Stimulated activated CD4-positive, alpha-beta T cell treated with anti-CD3 and anti-CD28 coated beads, TNF-alpha, amount 100 ng/mL, for 48 hours (primary cell): ENCODE measurements at places on chromosomes 12 and 14.

- no peak for DNase-seq
Measured at GRCh38 chr12:105292705-105293104, 37.8 kb upstream of the C12orf75 start.

- DNase-seq: no peak
Measured at GRCh38 chr14:101467181-101467926, 93.9 kb upstream of the DIO3 start.

DNA sequence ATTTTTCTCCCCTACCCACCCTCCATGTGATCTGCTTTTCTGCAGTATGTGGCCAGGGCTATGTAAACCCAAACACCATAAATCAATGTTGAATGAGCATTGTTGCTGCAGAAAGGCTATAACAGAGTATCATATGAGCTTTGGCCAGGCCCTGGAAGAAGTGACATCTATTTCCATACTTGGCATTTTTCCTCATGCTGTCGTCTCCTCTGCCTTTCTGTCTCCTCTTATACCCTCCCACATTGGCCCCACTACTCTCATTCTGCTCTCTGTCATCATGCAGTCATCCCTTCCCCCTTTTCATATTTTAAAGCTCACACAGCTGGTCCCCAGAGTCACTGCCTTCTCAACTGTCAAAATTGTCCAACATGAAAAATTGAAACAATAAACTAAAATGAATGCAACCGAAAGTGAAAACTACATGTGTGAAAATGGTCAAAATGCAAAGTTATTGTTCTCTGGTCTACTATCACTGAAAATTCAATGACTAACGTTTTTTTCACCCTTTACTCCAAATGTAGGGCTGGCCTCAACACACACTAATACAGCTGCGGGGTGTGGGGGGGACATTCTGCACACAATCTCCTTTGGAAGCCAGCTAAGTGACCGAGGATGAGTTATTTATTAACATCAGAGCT lies 290.7 kb upstream of the TMPO start:
- no peak for DNase-seq

DNA sequence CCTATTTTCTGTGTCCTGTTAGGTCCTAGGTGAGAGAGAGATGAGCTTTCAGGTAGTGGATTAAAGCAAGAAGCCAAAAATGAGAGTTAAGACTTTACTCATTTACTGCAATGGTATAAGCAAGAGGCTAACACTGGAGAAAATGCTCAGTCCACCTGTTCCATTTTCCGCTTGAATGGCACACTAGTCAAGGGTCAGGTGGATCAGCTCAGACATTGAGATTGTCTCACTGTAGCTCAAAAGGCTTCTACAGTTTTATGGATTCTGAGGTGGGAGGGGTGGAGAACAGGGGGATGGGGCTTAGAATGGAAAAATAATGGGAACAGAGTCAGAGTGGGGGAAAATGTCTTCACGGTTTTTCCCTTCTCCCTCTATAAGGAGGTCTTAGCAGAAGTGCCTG lies 57.3 kb upstream of the MUCL1 start:
- no peak for DNase-seq

GRCh38 chr12:52558781-52559445 lies 6.0 kb upstream of the KRT71 start:
- DNase-seq: no peak

- no peak for DNase-seq
Measured at GRCh38 chr14:58193542-58193941, 6.4 kb upstream of the ACTR10 start.

DNA sequence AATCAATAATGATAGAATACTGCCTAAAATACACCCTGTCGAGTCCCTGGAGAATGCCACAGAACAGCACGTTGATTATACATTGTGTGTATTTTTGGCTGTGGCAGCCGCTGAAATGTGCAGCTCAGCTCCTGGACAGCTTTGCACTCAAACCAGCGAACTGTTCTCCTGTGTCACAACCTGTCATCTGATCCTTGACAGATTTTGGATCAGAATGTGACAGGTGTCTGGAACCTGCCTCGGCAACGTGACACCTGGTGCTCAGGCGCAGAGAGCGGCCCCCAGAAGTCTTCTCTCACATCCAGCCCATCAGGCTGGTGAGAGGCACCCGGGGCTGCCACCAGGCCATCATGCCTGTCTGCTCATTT lies 19.3 kb downstream of the MVK start:
- no peak for DNase-seq

DNA sequence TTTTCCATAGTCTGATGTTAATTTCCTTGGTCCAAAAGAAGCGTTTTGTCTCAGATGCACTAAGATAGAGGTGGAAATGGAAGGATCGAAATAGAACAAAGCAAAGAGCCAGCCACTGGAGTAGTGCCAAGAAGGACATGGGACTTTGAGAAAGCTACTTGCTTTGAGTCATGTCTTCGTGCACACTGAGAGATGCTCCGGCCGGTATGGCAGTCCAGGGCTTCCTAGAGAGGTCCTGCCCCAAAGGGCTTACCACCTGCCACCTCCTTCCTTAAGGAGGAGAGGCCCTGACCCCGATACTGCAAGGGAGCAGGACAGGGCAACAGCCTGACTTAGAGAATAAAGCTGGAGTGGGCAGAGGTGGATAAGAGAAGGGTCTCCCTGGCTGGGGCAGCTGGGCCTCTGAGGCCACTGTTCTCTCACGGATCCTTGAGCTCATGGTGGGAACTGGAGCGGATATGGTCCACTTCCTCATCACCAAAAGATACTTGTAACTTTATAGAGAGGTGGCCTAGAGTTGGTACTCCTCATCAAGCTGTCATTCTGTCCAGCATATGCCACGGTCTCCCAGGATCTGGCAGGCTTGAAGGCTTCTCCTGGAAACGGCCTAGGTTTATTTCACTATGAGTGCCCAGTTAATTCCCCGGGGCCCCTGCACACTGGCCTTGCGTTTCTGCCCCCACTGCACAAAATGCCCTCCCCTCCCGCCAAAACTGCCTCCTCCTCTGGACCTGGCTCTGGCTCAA lies 57.4 kb downstream of the FOXN3 start:
- no peak for DNase-seq

DNA sequence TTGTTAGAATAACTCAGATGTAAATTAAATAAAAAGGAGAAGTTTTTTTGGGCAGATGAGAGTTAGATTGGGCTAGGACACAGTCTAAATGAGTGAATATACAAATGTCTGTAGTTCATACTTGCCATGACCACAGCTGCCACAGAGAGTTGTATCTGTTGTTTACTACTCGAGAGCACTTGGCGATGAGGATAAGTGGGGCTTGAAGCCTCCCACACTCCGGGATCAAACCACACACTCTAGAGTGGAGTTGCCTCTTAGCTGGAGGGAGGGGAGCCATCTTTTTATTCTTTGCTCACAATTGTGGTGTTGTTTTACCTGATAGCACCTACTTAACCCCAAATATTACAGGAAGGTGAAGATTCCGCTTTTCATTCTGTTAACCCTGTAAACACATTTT lies 27.5 kb downstream of the BEST3 start:
- no peak for DNase-seq

- DNase-seq: no peak
Measured at GRCh38 chr14:82126006-82126405, 592.4 kb upstream of the SEL1L start.

- no peak for DNase-seq
Measured at GRCh38 chr12:97754306-97754705, 291.7 kb downstream of the RMST start.

DNA sequence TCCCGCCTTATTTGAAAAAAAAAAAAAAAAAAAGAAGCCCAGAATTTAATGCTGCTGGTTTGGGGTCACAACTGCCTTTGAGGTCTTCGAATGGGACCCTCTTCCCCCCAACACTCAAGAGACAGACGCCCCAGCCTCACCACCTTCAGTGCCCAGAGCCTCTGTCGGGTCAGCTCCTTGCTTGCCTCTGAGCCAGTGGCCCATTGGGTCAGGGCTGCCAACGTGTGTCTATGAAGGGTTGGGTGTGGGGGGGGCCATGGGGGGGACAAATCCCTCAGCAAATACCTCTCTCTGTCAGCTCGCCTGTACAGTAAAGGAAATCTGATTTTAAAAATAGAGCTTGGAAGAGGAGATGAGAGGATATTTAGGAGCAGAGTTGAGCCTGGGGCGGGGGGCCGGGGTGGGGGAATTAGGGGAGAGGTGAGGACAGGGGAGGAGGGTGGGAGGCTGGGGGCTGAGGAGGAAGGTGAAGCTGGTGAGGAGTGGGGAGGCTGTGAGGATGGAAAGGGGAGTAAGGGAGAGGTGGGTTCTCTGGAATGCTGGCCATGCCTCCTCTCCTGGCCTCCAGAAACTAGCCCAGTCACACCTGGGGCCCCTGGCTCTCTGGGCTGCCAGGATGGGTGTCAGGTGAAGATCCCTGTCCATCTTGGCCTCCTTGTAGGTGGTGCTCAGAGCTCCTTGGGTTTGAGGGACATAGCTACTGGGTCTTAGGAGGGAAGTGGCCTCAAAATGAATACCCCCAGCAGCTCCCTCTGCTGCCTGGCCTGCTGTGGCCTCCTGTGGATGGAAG lies 13.3 kb downstream of the RTL1 start:
- no peak for DNase-seq

DNA sequence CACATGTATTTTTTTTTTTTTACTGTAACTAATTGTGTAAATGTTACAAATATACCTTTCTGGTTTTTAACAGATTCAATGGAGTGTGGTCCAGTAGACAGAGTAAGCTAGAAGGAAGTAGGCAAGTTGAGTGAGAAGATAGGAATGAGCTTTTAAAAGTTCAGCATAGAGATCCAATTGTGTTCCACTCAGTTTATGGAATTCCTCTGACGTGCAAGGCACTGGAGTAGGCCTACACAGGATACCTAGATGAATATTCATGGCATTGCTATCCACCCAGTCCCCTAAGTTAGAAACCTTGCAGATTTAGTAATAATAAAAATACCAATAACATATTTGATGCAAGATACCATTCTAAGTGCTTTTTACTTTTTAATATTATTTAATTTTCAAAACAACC lies 225.6 kb upstream of the ARID2 start:
- no peak for DNase-seq

DNA sequence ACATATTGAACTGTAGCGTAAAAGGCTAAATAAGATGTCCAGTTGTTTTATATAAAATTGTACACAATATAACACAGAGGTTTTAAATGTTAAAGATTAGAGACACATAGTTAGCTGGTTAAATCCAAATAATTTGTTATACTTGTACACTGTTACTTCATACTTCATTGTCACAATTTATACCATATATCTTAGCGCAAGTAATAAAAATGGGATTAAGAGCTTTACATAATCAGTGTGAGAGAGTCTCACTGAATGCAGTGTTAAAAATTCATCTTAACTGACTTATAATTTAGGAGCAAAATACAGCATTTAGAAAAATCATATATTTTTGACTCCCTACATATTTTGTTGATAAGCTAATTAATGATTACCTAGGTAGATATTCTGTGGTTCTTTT lies 36.1 kb downstream of the LRFN5 start:
- no peak for DNase-seq

DNA sequence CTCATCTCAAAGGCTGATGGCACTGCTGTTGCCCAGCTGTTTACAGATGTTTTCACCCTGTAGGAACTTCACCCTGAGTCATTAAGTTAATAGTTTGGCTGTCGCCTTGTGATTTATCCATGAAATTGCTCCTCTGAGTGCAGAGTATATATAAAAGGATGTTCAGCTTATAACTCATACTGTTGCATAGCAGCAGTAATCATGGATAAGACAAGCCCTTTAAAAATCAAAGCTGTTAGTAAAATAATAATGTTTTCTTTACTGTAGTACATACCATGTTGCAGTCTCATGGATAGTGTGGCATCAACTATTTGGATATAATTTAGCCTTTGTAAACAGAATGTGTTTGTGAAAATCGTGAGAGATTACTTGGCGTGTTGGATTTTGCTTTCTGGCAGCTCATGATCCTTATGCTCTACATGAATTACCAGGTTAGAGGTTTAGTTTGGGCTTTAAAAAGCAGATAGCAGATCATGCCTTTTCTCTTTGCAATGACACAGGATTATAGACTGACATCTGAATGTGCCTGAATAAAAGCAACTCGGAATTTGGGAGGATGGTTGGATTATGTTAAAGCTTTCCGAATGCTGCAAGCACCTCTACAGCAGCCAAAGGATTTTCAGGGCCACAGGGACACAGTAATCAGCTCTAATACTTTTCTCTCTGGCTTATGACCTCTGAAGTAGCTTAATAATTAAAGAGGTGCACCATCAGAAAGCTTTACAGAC lies 279.7 kb upstream of the ATP2B1 start:
- no peak for DNase-seq

DNA sequence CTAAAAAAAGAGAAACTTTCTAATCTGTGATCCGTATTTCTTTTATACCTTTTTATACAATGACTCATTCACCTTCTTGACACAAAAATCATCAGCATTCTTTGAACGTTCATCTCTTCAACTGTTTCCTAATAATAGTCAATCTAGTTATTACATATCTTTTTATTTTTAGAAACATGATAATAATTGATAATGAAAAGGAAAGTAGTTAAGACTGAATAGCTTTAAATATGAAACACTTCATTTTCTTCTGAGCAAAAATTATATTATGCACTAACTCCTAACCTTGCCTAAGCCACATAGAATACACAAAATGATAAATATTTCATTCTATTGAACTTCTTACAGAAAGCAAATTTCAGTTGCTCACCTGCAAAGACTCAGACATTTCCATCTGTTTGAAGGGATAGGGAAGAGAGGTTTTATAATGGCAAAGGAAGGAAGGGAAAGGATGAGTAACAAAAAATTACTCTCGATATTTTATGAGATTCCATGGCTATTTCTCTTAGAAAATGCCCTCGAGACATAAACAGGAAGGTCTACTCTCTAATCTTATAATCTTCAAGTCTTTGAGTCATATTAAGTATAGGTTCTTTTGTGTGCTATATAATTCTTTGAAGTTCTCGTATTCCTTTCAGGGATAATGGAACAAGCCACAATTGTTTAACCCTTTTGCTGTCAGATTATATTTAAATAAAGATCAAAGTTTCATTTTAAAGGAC lies 7.5 kb upstream of the KLHL42 start:
- DNase-seq: no peak

GRCh38 chr14:93456356-93456755 lies 25.6 kb downstream of the UNC79 start:
- no peak for DNase-seq

DNA sequence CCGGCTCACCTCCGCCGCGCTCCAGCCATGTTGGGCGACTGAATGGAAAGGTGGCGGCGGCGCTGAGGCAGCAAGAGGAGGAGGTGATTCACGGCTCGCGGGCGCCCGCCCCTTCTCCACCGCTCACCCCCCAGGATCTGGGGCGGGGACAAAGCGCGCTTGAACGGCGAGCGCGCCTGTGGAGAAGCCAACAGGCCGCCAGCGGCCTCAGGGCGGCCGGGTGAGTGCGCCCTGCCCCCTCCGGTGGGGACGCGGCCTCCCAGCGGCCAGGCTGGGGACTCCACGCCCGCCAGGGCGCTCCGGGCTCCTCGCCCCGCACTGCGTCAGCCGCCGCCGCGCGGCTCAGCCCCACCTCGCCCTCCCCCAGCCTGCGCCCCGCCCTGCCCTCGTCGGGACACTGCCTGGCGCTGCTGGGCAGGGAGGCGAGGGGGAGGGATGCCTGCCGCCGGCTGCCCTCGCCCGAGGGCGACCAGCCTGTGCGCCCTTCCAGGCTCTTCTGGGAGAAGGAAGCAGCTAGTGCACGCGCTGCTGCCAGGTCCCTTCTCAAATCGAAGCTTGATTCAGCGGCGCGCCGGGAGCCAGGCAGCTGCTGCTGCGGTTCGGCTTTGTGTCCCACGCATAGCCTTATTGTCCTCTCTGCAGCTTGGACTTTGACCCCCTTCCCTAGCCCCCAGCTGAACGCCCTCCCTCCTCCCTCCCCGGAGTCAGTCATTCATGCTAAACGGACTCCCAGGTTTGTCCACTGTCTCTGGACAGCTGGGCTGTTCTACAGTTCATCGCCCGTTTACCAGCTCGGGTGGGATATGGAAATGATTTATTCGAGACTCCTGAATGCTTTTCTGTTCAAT lies at the start of gene KIF21A:
KIF21A (minus strand) TSS at position 40 of the 848 bp plus-strand sequence. CDS start 150 bp downstream, outside the sequence.
- peak; percentile 73 for DNase-seq

GRCh38 chr12:114018669-114019068 lies 52.5 kb upstream of the RBM19 start:
- no peak for DNase-seq
